ENCODE measurements at places on chromosomes 11 and 22.

- no peak for DNase-seq
These were observed 152.6 kb upstream of the LUZP2 start for GRCh38 chr11:24344222-24344621.

DNA sequence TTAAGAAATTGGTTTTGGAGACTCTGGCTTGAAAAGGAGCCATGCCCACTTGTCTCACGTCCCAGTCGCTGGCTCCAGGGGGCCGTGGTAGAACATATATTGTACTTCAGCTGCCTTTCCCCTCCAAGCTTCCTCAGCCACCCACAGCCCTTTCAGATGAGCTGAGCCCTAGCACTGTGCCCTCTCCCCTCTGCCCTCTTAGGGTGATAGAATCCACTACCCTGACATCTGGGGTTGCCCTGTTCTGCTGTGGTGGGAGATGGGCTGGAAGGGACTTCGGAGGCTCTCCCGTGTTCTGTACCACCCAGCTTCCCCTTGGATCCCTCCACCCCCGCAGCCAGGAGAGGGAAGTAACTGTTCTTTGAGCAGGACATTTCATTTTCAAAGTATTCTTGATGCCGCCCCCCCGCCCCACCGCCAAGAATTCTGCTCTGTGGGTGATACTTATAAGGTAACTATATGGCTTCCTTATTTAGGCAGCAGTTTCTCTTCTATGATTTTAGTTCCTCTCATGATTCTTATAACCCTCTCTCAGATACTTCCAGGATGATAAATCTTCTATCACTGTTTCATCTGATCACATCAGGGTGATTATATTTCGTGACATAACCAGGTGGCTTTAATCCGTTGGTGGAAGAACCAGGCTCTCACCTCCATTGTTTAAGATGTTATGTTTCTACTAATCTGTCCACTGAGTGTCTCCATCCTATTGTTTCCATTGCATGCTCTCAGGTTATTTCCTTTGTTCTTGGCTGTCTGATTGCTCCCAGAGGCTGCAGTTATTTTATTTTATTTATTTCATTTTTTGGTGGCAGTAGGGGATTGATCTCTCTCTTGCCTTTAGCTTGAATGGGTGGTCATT lies 24.1 kb downstream of the ZBTB16 start:
- DNase-seq: no peak

DNA sequence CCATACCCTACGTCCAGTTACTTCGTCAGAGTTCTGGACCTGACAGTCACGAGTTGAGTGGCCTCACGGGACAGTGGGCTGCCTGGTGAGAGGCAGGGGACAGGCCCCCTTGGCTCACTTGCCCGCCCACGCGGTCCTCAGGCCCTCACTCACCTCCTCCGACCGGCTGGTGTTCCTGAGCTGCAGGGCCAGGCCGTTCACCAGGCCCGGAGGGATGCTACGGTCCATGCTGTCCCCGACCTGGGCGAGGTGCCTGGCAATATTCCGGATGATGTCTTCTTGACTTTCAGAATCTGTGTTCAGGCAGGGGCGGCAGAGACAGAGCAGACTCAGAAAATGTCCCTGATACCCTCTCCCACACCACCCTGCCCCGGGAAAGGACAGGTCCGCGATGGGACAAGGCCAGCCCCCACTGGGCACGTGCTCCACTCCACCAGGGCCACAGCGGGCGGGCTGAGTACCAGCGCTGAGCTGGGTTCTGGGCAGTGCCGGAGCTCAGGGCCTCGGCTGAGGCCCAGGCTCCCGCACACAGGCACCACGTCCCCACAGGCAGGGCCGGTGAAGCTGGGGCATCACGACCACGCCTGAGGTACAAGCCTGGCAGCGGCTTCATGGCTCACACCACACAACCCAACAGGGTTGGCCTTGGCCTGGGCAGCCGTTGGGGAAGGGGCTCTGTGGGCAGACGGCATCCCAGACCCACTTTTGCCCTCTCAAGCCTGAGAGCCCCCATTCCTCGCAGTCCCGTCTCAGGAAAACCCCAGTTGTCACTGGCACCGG lies 34.9 kb downstream of the BID start:
- no peak for DNase-seq

DNA sequence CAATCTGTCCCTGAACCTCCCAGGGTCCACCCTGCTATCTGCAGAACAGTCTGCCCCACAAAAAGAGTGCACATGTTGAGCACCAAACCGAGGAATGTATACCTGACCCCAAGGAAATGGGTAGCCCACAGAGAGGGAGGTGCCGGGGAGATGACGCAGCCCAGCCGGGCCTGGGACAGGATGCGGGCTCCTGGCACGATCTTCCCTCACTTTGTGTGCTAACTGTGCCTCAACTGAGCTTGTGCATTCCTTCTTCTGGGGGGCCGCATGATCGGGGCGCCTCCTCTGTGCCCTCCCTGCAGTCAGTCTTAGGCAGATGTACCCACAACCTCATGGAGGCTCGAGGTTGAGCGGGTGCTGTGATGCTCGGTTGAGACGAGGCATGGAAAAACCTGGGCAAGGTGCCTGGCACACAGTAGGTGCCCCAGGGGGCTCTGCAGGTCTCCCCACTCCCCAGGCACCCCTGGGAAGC lies 2.4 kb downstream of the GAS2L1 start:
- DNase-seq: peak; percentile 86

GRCh38 chr11:75165721-75166120 lies 14.8 kb downstream of the SLCO2B1 start:
- no peak for DNase-seq

DNA sequence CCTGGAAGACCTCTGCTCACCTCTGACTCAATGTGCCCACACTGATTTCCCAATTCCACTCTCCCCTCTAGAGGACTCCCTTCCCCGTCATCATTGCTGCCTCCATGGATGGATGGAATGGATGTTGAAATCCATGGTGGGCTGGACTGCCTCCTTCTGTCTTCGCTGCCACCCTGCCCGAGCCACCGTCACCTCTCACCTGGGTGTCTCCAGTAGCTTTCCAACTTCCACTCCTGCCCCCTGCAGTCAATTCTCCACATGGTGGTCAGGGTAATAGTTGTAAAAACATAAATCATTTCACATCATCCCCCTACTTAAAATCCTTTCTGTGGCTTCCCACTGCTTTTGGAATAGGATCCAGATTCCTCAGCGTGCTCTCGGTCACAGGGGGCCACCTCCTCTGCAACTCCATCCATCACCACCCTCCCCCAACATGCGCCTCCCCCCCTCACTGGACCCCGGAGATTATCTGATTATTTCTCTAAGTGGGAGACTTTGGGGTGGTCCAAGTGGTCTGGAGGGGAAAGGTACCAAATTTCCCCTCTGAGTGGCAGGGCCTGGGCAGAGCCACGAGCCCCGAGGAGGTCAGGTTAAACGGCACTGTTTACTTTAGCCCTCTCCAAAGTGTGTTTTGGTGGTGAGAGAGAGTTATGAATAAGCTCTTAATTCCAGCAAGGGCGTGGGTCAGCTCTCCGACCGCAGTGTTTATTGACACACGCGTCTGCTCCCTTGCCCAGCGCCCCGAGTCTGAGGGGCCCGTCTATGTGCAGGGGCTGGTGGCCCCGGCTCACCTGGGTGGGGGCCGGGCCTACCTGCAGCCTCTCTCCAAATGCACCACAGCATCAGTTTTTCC lies 313.7 kb downstream of the MN1 start:
- DNase-seq: peak; percentile 71

DNA sequence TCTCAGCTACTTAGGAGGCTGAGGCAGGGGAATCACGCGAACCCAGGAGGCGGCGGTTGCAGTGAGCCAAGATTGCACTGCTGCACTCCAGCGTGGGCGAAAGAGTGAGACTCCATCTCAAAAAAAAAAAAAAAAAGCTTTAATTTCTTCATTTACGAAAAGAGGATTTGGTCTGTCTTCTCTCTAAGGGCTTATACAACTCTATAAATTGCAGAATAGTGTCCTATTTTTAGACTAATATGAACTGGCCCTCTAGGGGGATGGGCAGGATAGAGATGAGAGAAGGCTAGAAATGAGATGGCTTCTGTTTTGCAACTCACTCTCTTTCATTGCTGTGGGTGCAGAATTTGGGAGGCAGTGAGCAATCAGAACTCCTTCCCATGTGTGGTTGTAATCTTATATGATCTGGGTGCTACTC lies 11.3 kb downstream of the MAML2 start:
- DNase-seq: no peak

DNA sequence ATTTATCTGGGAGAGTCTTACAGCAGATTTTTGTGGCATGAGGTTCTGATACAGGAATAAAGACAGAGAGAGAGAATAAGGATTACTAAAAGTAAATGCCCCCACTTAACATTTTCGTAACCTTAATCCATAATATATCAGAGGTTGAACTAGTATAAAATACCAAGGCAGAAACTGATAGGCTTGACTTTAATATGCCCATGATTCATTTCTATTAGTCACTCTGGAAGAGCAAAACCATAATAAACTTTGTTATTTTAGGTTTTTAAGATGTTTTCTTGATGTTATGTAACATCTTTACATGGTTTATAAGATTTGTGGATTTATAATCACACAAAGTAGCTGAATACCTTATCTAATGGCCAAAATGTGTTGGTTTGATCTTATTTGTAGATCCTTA lies 19.1 kb downstream of the GUCY1A2 start:
- no peak for DNase-seq

- peak; percentile 98 for DNase-seq
These were observed 427.0 kb upstream of the DDI1 start for GRCh38 chr11:103609117-103610066.
